ENCODE measurements at places on chromosomes 6 and 20.

GRCh38 chr6:157217894-157218370 is 105.4 kb downstream of the TMEM242 start:
- no peak for DNase-seq

- DNase-seq: no peak
Measured at GRCh38 chr20:49349694-49350252, 71.9 kb upstream of the ZNFX1 start.

DNA sequence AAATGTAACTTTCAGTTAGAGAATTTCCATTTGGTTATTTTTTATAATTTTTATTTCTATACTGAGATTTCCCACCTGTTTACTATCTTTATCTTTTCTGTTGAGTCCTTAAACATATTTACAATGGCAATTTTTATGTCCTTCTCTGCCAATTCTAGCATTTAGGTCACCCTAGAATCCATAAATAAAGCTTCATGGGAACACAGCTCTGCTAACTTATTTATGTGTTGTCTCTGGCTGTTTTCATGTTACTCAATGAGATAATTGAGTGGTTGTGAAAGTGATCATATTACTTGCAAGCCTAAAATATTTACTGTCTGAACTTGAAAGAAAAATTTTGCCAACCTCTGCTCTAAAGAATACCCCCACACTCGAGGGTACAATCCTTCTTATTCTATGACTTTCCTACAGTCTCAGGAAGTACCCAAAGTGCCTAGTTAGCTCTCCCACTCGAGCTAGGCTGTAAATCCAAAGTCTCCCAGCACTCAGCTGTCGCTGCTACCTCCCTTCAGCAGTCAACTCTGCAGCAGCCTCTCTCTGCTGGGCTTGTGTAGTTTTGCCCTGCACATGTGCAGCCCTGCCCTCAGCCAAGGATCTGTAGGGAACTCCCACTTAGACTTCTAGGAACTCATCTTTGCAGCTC is 53.5 kb upstream of the GCLC start:
- DNase-seq: no peak

- no peak for DNase-seq
Measured at GRCh38 chr6:116057766-116058165, 2.9 kb downstream of the FRK start.

GRCh38 chr20:3901706-3902440 is 12.7 kb downstream of the PANK2 start:
- DNase-seq: no peak

Measured in fibroblast of skin of right biceps (primary cell).